ENCODE measurements at places on chromosomes 16 and 17. TPM values are rescaled to one million over a fixed set of nuclear protein-coding genes. Genes with fewer than 3 reads are reported as not detected.

The SMIM5 gene
- 0.22 TPM for polyA plus RNA-seq

The DBNDD1 gene
- 20.8 TPM for polyA plus RNA-seq

The PHKB gene
- polyA plus RNA-seq, result 23.9 TPM

DNA sequence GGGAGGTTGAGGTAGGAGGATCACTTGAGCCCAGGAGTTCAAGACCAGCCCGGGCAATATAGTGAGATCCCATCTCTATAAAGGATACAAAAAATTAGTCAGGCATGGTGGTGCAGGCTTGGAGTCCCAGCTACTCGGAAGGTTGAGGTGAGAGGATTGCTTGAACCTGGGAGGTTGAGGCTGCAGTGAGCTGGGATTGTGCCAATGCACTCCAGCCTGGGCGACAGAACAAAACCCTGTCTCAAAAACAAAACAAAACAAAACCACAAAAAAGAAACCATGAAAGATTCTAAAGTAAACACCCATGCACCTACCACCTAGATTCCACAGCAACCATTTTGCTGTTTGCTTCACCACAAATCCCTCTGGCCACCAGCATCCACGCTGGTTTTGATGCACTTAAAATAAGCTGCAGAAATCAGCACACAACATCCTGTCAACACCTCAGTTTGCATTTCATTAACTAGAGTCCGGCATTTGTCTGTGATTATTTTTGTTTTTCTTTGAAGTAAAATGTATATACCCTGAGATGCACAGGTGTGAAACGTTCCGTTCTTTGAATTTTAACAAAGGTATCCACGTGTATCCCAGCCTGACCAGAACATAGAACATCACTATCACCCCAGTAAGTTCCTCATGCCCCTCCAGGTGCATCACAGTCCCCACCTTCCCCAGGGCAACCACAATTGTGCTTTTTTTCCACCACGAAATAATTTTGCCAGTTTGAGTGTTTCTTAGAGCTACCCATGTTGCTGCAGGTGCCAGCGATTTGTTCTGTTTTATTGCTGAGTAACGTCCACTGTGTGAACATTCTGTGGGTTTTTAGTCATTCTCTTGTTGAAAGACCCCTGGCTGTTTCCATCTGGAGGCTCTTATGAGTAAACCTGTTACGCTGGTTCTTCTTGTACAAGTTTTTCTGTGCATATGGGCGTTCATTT, 191.5 kb downstream of the SEC14L1 start:
- peak; percentile 51 for DNase-seq

DNA sequence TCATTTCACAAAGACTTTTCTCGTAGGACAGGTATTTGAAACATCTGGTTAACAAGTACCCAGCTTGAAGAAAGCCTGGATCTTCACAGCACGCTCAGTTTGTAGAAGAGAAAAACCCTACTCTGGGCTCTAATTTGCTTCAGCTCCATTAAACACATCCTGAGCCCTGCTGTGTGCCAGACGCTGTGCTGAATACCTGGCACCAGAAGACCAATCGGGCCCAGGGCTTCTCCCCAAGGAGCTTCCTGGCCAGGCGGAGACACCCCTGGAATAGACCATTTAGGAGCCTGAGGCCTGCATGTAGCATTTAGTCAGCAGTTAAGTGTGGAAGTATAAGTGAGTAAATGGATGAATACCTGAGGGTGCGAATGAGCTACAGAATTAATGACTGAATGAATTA, 8.9 kb upstream of the ABAT start:
- DNase-seq, result no peak

- no peak for DNase-seq
Measured at GRCh38 chr16:64409783-64410210, 712.1 kb downstream of the CDH11 start.

GRCh38 chr16:76959166-76959565, 231.8 kb upstream of the MON1B start:
- no peak for DNase-seq

DNA sequence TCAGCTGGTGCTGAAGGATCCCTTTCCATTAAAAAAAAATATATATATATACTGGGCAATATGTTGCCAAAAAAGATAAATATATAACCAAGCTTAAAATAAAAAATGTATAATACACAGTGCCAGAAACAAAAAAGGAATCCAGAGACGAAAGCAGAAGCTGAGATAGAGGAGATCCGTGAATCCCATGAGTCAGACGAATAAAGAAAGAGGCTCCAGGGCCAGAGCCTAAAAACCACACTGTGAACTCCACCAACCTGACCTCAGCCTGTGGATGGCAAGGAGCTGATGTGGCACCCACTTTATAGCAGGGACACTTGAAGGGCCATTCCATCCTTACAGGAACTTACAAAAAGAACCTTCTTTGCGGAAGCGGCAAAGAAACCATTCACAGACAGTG, 34.8 kb downstream of the PITPNM3 start:
- no peak for DNase-seq

GRCh38 chr17:42406615-42407288, 16.3 kb downstream of the CAVIN1 start:
- no peak for DNase-seq

GRCh38 chr16:56679818-56680217, 2.5 kb upstream of the MT1X start:
- no peak for DNase-seq

- DNase-seq, result no peak
Measured at GRCh38 chr16:65509172-65509571, 387.3 kb upstream of the CDH11 start.

- DNase-seq, result no peak
Measured at GRCh38 chr17:61422869-61423268, 23.2 kb downstream of the TBX2 start.

DNA sequence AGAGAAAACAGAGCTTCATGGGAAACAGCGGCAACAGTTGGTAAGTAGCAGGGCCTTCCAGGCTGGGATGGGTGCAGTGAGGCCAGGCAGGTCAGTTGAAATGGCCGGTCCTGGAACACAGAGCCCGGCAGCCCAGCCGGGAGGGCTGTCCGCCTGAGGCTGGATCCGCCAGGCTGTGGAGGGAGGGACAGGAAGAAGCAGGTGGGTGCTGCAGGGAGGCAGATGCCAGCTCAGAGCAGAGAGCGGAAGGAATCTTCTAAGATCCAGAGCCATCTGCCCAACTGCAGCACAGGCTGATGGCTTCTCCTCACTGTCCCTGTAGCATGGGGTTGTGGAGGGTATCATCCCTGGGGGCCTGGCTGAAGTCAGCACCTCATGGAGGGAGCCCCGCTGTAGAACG, 599 bp downstream of the RNF112 start:
- no peak for DNase-seq

- no peak for DNase-seq
Measured at GRCh38 chr16:2484898-2485508, 10.1 kb downstream of the TBC1D24 start.

- DNase-seq, result no peak
Measured at GRCh38 chr16:69313469-69313868, 2.3 kb downstream of the VPS4A start.

DNA sequence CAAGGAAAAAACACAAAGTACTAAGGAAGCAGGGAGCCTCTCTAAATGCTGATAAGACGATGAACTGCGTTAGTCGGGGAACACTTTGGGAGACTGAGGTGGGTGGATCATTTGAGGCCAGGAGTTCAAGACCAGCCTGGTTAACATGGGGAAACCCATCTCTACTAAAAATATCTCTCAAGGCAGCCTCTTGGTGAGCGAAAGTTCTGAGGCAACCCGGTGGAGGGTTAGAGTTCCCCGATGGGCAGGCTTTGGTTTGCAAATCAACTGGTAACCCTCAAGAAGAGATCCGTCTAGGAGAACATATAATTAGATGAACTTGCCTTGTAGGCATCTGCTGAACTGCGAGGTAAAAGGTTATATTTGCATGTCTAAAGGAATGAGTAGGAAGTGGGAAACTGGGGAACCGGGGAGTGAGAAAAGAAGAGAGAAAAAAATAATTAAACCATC, 44.6 kb downstream of the WSB1 start:
- no peak for DNase-seq

GRCh38 chr17:8062435-8062806, 23.6 kb downstream of the ALOX15B start:
- no peak for DNase-seq

DNA sequence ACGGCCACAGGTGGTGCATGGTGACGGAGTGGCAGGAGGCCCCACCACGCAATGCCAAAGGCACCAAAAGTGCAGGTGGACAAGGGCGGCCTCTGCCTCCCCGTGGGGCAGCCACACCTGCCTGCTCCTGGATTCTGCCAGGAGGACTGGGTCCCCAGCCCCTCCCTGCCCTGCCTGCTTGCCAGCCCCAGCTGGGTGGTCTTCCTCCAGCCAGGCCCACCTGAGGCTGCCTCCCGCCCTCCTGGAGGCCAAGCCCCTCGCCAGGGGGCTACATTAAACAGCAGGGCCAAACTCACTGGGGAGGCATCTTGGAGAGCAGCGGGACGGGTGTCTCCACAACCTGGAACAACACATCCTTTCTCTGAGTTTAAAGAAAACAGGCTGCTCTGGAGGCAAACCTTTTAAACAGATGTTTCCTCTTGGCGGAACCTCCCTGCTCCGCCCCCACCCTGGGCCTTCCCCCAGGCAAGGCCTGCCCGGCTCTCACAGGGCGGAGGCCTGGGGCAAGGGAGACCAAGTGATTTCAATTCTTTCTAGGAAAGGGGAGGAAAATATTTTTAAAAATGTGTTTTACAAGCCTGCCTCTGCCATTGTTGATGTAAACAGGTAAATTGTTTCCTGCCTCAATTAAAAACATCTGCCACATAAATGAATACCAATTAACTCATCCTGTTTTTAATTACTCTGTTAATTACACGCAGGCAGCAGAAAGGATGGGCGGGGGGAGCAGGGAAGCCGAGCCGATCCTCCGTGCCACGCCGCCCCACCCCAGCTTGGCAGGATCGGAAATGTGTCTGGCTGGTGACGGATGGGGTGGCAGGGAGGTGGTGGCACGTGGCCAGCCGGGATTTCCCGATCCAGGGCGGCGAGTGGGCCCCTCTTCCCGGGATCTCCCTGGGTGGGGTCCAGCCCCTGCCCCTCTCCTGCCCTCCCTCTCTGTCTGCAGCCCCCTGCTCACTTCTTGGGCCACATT, 54.4 kb upstream of the PABPN1L start:
- peak; percentile 18 for DNase-seq
